ENCODE measurements at places on chromosomes 1 and 21.

DNA sequence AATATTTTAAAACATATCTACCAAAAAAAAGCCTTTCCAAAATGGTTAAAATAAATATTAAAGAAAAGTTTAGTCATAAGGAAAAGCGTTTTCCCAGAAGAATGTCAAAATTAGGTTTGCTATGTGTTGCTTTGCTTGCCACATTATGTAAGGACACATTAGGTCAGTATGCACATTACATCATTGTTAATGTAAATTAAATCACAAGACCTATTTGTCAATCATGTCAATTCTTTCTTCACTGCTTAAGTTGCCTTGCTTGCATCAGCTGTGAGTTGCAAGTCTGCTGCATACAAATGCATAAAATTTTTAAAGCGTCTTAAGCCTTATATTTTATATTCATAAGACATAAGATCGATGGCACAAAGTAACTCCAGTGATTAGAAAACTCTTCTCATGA is 448.9 kb downstream of the PCP4 start:
- DNase-seq = no peak

GRCh38 chr1:71986160-71986559 is 296.2 kb downstream of the NEGR1 start:
- DNase-seq = no peak

- DNase-seq = no peak
These were observed 101.4 kb downstream of the PLXNA2 start for GRCh38 chr1:208142590-208143382.

GRCh38 chr1:63774617-63775417 is 1.0 kb downstream of the ROR1 start:
- no peak for DNase-seq

- DNase-seq = no peak
These were observed 42.8 kb downstream of the CLDN14 start for GRCh38 chr21:36436829-36437744.
